ENCODE measurements at places on chromosomes 16 and 17.

GRCh38 chr17:55706808-55707773, 15.6 kb downstream of the TMEM100 start:
- DNase-seq = no peak

GRCh38 chr17:17395246-17395802, 81.5 kb upstream of the MED9 start:
- no peak for DNase-seq

DNA sequence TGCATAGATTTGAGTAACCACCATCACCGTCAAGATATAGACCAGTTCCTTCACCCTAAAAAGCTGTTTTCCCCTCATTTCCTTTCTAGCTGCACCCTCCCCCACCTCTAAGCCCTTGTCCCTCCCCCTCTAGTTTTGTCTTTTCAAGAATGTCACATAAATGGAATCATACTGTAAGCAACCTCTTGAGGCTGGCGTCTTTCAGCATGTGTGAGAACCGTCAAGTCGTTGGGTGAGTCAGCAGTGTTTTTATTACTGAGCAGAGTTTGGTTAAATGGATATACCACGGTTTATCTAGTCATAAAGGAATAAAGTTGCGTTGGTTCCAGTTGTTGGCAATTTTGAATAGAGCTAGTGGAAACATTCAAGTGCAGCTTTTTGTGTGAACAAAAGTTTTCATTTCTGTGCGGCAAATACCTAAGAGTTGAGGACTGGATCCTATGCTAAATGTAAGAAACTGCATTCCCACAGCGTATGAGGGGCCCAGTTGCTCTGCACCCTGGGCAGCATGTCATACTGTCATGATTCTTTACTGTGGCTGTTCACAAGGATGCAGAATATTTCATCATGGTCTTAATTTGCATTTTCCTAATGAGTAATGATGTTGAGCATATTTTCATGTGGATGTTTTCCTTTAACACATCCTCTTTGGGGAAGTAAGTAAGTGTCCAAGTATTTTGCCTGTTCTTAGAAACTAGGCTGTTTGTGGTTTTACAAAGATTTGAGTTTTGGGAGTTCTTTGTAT, 264.3 kb downstream of the CPPED1 start:
- DNase-seq = no peak

DNA sequence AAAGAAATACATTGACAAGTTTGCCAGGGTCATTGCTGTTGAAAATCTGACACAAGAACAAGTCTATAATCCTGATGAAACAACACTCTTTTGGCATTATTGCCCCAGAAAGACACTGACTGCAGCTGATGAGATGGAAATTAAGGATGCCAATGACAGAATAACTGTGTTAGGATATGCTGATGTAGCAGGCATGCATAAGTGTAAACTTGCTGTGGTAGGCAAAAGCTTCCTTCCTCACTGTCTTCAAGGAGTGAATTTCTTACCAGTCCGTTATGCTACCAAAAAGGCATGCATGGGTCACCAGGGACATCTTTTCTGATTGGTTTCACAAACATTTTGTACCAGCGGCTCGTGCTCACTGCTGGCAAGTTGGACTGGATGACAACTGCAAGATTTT, 10.5 kb downstream of the GDPD1 start:
- no peak for DNase-seq

GRCh38 chr16:67248401-67249177, at the start of gene SLC9A5:
TSS of gene SLC9A5 (plus strand) at chr16:67248979. CDS start at chr16:67249015, 36 bp downstream.
- no peak for DNase-seq

GRCh38 chr17:7848131-7848579, 6.7 kb upstream of the TMEM88 start:
- DNase-seq = no peak

DNA sequence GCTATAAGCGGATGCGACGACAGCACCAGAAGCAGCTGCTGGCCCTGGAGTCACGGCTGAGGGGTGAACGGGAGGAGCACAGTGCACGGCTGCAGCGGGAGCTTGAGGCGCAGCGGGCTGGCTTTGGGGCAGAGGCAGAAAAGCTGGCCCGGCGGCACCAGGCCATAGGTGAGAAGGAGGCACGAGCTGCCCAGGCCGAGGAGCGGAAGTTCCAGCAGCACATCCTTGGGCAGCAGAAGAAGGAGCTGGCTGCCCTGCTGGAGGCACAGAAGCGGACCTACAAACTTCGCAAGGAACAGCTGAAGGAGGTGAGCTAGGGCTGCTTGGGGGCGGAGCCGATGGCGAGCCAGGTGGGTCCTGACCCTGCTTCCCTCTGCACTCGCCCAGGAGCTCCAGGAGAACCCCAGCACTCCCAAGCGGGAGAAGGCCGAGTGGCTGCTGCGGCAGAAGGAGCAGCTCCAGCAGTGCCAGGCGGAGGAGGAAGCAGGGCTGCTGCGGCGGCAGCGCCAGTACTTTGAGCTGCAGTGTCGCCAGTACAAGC, 10.1 kb downstream of the HIRIP3 start:
- no peak for DNase-seq

DNA sequence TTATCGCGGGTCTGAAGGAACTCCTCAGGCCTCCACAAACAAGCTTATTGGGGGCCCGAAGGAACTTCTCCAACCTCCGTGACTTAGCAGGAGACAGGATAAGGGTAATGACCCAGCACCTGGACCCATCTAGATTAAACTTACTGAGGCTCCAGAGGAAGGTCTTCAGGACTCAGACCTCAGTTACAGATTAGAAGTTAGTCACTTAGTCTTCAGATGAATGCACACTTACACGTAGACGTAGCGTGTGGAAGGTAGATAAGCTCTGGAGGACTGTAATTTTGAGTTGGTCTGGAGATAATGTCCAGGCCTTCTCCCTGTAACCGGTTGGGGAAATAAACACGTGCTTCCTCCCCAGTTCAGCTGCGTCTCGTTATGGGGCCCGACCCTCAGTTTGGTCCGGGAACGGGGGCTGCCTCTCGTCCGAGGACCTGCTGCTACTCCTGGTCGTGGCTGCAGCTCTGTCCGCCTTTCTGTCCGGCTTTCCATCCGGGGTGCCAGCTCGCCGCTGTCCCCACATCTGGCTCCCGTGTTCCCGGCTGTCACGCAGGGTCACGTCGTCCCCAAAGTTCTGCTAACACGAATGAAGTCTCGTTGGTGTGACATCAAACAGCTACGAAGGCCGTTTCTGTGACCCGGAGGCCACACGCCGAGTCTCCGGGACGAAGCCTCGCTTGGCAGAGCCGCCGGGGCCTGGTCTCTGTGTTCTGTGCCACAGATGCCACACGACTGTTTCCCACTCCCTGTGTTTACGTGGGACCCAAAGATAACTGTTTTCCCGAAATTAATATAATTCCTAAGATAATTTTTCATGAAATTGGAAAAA, 11.8 kb upstream of the SECTM1 start:
- no peak for DNase-seq

- DNase-seq = no peak
Measured at GRCh38 chr16:52837251-52837650, 215.4 kb downstream of the CHD9NB start.

DNA sequence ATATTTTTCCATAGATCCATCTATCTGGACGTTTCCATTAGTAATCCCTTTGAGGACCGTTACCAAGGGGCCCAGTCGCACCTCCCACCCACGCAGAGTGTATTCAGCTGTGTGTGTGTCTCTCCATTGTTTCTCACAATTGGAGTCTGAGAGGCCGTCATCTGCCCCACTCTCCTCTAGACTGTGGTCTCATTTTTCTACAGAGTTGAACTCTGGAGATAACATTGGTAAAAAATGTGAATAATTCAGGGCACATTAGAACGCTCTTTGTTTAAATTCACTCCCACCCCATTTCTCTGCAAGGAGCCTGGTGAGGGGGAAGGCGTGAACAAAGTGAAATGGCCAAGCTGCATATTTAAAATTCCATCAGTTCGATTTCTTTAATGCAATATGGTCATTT, 333.1 kb upstream of the MAF start:
- no peak for DNase-seq

- DNase-seq = no peak
Measured at GRCh38 chr17:76271669-76272540, 6.8 kb downstream of the UBALD2 start.

DNA sequence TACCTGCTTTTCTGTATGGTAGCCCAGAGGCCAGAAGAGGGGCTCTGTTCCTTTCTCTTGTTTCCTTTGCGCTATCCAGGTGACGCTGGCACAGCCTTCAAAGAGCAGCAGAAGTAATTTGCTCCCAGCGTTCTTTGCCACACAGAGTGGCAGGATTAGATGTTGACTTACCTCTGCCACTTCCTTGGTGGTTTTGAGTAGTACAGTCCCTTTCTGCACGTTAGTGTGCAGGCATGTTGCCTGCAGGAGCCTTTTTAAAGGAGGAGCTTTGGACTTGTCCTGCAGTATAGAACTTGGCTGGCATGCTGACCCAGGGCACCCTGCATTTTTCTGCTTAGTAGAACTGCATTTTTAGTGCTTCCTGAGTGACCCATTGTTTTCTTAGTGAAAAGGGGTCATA, at the start of gene ABCC11:
Gene ABCC11, minus strand, starts transcription at position 229 of the 400 bp plus-strand sequence. CDS start 15,618 bp downstream, outside the sequence.
- DNase-seq = no peak

GRCh38 chr17:72634621-72635020, 457.9 kb downstream of the SLC39A11 start:
- no peak for DNase-seq

DNA sequence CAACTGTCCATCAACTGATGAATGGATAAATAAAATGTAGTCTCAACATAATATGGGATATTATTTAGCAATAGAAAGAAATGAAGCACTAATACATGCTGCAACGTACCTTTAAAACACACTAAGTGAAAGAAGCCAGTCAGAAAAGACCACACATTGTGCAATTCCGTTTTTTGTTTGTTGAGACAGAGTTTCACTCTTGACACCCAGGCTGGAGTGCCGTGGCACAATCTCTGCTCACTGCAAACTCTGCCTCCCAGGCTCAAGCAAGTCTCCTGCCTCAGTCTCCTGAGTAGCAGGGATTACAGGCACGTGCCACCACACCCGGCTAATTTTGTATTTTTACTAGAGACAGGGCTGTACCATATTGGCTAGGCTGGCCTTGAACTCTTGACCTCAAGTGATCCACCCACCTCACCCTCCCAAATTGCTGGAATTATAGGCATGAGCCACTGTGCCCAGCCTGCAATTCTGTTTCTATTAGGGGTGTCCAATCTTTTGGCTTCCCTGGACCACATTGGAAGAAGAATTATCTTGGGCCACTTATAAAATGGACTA, 40.1 kb downstream of the SCNN1B start:
- DNase-seq = no peak

- DNase-seq = no peak
Measured at GRCh38 chr16:2475413-2476344, 752 bp downstream of the TBC1D24 start.

DNA sequence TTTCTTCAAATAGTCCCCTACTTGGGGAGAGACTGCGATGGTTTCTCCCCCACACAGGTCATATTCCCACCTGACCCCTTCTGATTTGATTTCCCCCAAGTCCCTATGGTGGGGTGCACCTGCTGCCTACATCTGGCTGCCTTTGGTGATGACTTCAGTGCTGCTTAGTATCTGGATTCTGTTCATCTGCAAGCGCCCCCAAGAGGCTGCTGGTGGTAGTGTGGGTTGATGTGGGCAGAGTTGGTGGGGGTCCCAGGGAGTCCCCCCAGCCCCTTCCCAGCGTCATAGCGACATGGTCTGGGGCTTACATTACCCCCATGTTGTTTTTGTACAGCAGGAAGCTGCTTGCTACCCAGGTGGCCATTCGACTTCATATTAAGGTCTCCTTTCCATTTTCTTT, 99.2 kb downstream of the NTN1 start:
- no peak for DNase-seq

GRCh38 chr16:66610111-66610820, 5.8 kb downstream of the CMTM3 start:
- no peak for DNase-seq

Measured in Kasumi-1 (cell line).